ENCODE measurements at places on chromosomes 11 and 22. TPM values are rescaled to one million over a fixed set of nuclear protein-coding genes. Genes with fewer than 3 reads are reported as not detected.
A peak's percentile ranks its signal among the peaks of the same experiment; 100 is the strongest.

The DNAJB7 gene
- total RNA-seq: not detected

The MRGPRX4 gene
- total RNA-seq: not detected

DNA sequence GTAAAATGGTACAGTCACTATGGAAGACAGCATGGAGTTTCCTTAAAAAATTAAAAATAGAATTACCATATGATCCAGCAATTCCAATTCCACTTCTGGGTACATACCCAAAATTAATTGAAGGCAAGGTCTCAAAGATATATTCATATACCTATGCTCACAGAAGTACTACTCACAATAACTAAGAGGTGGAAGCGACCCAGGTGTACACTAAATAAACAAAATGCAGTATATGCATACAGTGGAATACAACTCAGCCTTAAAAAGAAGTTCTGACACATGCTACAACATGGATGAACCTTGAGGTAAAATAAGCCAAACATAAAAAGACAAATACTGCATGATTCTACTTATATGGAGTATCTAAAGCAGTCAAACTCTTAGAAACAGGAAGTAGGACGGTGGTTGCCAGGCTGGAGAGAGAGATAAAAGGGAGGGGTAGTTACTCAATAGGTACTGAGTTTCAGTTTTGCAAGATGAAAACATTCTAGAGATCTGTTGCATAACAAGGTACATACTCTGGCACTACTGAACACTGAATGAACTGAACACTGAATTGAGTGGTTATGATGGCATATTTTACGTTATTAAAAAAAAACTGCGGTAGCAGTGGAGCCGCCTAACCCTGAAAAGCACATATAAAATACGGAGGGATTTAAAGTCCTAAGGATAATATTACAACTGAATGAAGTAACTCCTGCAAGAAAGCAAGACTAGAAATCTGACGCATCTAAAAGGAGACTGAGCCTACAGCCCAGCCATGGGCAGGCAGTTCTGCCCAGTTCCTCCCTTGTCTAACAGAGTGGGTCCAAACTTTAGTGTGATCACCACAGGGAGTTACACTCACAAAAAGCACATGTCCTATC lies 12.8 kb downstream of the DGCR2 start:
- DNase-seq: no peak
- H3K36me3 ChIP-seq: no peaks in the 10 kb centered on the region
- H3K27ac ChIP-seq: peak overlapping the region; percentile 34
- peaks cover 11% of the 10 kb centered on the region for H3K4me1 ChIP-seq
- no peaks in the 10 kb centered on the region for H3K27me3 ChIP-seq

The MCHR1 gene
- not detected for total RNA-seq

DNA sequence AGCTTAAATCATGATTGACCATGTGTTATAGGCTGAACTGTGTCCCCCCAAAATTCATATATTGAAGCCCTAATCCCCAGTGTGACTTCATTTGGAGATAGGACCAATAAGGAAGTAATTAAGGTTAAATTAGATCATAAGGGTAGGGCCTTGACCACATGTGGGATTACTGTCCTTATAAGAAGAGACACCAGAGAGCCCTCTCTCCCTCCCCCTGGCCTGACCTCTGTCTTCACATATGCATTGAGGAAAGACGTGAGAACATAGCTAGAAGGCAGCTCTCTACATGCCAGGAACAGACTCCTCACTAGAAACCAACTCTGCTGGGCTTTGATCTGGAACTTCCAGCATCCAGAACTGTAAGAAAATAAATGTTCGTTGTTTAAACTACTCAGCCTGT lies 13.6 kb upstream of the NUP50 start:
- no peaks in the 10 kb centered on the region for H3K4me1 ChIP-seq
- H3K36me3 ChIP-seq: no peaks in the 10 kb centered on the region
- no peak overlapping the region for H3K27ac ChIP-seq
- DNase-seq: no peak
- no peaks in the 10 kb centered on the region for H3K27me3 ChIP-seq
- H3K4me3 ChIP-seq: no peak overlapping the region

DNA sequence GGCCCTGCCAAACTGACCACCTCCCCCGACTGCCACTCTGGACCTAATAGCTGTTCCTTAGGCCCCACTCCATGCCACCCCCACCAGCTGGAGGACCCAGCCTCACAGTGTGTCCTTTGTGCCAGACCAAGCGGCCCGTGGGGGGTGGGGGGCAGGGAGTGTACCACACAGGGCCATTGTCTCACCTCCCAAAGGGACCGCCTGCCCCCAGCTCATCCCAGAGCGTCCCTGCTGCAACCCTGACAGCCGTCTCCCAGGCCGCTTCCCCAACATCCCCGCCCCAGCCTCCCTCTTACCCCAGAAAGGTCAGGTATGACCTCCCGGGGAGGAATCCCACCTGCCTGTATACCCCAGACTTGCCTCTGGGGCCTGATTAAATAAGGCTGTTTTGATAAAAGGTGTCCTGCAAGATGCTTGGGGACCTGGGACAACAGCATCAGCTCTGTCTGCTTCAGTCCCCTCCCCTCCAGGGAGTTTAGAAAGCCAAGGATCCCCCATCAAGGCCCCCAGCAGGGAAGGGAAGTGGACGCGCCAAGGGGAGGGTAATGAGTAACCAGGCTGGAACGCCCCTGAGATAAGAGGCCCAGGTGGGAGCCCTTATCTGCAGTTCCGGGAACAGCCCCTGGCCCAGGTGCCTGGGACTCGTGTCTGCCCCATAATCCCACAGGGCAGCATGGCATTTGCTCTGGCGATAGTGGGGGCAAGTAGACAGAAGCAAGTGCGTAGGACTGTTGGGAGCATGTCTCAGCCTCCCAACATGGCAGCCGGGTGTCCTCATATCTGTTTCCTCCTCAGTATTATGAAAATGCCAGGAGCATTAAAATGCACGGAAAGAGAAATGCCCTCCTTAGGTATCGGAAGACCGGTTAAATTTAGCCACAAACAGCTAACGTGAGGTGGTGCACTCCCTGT lies 9.0 kb downstream of the CDC42EP1 start:
- DNase-seq: no peak
- H3K36me3 ChIP-seq: no peaks in the 10 kb centered on the region
- no peak overlapping the region for H3K4me3 ChIP-seq
- peak overlapping the region; percentile 34 for H3K27ac ChIP-seq
- no peaks in the 10 kb centered on the region for H3K27me3 ChIP-seq

The MRGPRD gene
- not detected for total RNA-seq

- no peak overlapping the region for H3K4me3 ChIP-seq
- no peaks in the 10 kb centered on the region for H3K4me1 ChIP-seq
- no peaks in the 10 kb centered on the region for H3K27me3 ChIP-seq
- H3K36me3 ChIP-seq: no peaks in the 10 kb centered on the region
Measured at GRCh38 chr11:29006668-29007067, 898.5 kb downstream of the METTL15 start.

GRCh38 chr22:39524089-39524752 lies 3.9 kb downstream of the ATF4 start:
- no peak overlapping the region for H3K27ac ChIP-seq
- H3K36me3 ChIP-seq: peaks cover 27% of the 10 kb centered on the region

GRCh38 chr11:45048313-45048841 lies 97.7 kb upstream of the TP53I11 start:
- no peaks in the 10 kb centered on the region for H3K36me3 ChIP-seq
- no peak for DNase-seq
- no peak overlapping the region for H3K4me3 ChIP-seq

The HMGXB4 gene
- total RNA-seq: 17.3 TPM

All from kidney (tissue), 22 donors.